Ecto neural progenitor cell (in vitro differentiated cells): ENCODE measurements at places on chromosomes 7 and 10.

- no peak for DNase-seq
Observed at GRCh38 chr10:123685260-123685659, 19.1 kb downstream of the GPR26 start.

- DNase-seq = no peak
Observed at GRCh38 chr10:88466786-88467185, 116.3 kb downstream of the RNLS start.

GRCh38 chr10:118035354-118036005 lies 11.3 kb downstream of the RAB11FIP2 start:
- DNase-seq = no peak

DNA sequence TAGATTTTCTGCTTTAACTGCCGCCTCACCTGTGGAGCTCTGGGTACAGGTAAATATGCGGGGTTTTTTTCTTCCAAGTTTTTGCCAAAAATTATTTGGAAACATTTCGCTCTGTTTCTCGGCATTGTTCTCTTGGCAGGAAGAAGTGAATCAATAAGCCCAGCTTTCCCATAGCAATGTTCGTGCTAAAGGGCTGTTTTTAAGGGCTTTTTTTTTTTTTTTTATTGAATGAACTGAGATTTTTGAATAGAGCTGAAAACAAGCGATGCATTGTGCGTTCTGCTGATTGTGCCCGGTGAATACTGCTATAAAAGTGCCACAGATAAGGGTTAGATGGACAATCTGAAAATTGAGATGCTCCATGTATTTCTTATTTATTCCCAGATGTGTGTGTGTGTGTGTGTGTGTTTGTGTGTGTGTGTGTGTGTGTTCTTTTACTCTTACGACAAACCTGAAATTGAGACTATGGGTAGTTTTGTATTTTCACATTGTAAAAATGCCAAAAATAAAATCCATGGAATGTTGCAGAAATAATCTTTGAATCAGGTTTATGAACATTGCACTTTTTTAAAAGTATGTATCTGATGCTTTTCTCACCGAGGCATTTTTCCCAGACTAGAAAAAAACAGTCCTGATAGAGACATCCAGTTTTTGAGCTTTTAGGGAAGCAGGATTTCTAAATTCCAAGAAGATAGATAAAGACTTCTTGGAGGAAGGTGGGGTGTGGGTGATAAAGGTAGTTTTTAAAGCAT lies 30.5 kb downstream of the KIAA1217 start:
- DNase-seq = no peak

- DNase-seq = no peak
Observed at GRCh38 chr7:131071786-131072504, 255.7 kb upstream of the MKLN1 start.

DNA sequence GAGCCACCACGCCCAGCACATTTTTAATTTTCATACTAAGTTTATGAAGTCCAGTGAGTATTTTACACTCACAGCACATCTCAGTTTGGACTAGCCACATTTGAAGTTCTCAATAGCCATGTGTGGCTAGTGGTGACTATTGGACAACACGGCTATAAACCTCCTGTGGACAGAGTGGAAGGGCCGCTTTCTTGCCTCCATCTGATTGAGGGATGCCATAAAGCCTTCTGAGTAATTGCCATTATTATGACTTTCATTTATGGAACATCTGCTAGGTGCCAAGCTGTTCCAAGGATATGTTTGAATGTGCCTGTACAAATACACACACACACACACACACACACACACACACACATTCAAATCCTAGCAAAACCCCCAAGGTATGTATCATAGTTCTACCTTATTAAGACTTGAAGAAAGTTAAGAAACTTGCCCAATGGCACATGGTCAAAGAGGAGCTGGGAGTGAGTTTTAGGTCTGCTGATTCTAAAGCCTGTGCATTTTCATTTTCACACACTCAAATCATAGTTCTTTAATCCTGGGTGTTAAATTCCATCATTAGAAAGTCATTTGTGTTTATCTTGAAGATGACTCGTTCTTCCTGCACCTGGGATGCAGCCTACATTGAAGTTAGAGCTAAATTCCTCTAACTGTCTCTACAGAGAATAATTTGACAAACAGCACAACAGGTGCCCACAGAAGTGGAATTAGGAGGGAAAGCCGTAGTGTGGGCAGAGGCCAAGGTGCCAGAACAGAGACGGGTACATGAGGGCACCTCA lies 143.3 kb downstream of the PKD1L1 start:
- no peak for DNase-seq

DNA sequence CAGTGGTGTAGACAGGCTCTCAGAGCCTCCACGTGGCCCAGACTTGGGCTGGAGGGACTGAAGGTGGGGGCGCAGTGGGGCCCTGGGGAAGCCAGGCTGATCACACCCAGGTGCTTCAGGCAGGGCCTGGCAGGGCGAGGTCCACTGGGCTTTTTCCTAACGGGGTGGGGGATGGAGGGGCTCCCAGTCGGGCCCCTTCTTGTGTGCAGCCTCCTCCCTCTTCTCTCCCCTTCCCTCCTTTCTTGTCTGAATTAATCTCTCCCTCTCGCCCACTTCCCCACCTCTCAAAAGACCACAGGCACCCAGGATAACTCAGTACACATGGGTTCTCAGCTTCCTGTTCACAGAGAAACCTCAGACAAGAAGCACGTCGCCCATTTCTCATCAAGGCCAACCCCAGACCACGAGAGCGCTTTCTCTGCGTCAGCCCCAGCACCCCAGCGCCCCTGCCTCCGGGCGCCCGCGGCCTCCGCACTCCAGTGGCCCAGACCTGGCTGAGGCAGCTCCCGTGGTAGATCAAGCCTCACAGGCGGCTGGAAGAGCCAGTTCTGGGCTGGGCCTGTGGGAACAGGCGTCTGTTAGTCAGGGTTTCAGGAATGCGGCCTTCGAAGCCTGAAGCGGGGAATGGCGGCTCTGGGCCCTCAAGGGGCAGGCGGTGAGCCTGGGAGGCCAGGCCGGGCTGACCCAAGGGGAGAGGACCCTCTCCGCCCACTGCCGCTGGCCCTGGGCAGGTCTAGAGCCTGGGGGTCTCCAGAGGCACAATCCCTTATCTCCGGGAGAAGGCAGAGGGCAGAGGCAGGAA lies 50.6 kb downstream of the PWWP2B start:
- DNase-seq = peak; percentile 81

DNA sequence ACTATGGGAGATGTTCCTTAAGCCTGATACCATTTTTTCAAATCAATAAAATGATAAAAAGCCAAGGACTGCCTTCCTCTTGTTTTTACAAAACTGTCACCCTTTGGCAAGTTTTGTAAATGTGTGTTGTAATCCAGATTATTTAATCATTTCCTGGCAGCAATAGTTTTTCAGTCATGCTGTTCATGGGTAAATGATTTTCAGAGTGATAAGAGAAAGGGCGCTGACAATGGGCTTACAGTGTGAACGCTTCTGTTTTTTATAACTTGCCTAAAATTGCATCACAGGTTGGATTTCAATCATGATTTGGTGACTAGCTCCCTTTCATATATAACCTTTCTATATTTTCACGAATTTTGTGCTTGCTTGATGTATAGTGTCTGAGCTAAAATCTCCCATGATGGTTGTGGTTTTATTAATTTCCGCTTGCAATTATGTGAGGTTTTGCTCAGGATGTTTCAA lies 19.0 kb upstream of the DMBT1 start:
- no peak for DNase-seq

- no peak for DNase-seq
Observed at GRCh38 chr7:70014472-70015177, 416.4 kb downstream of the AUTS2 start.

GRCh38 chr10:7033031-7033430 lies 377.8 kb downstream of the SFMBT2 start:
- DNase-seq = no peak

GRCh38 chr10:87734987-87735827 lies 75.5 kb downstream of the PAPSS2 start:
- DNase-seq = peak; percentile 81

- no peak for DNase-seq
Observed at GRCh38 chr7:141544831-141545230, 6.4 kb upstream of the AGK start.

DNA sequence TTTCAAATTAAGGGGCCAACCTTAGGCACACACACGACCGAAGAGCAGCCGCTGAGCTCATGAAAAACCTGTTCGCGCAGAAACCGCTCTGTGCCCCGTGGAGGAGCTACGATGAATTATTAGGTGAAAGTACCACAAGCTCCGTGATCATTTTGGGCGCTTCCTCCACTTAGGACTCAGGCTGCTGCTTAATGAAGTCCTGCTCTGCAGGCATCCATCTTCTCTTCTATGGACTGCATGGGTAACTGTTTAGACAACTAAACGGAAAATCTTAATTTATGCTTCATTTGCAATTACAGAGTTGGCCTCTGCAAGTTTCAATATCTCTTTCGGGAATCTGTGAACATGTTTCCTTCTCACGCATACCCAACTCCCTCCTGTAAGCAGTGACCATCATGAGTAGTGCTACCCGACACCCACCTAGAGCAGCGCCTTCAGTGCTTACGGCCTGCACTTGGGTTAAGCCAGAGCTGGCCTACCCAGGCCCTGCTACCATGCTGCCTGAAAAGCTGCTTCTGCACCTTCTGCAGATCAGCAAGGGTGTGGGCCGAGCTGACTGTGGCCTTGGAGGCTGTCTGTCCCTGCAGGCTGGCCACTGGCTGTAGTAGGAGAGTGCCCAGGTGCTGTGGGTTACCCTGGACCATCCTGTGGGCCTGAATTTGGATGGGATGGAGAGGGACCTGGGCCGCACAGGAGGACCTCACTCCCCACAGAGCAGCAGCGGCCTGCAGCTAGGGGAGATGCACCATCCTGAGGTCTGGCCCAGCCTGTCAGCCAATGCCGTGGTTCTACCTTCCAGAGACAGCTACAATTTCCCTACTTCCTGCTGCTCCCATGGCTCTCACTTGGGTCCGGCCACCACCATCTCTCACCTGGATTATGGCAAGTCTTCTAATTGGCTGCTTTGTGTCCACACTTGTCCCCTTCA lies 36.0 kb downstream of the GNA12 start:
- no peak for DNase-seq

GRCh38 chr7:69963393-69963792 lies 365.1 kb downstream of the AUTS2 start:
- no peak for DNase-seq

DNA sequence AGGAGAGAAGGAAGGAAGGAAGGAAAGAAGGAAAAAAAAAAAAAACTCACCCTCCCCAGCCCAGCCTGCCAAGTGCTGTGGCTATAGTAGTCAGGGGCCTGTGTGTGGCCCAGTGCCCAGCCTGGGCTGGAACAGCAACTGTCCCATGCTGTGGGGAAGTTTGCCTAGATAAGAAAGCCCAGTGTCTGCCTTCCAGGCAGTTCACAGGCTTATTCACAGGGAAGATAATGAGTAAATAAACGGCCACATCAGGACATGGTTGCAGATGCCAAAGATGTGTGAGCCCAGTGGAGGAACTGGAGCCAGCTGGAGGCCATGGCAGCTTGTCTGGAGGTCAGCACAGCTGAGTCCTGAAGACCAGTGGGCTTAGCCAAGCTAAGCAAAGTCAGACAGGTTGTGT lies 132.4 kb upstream of the FOXK1 start:
- DNase-seq = no peak

DNA sequence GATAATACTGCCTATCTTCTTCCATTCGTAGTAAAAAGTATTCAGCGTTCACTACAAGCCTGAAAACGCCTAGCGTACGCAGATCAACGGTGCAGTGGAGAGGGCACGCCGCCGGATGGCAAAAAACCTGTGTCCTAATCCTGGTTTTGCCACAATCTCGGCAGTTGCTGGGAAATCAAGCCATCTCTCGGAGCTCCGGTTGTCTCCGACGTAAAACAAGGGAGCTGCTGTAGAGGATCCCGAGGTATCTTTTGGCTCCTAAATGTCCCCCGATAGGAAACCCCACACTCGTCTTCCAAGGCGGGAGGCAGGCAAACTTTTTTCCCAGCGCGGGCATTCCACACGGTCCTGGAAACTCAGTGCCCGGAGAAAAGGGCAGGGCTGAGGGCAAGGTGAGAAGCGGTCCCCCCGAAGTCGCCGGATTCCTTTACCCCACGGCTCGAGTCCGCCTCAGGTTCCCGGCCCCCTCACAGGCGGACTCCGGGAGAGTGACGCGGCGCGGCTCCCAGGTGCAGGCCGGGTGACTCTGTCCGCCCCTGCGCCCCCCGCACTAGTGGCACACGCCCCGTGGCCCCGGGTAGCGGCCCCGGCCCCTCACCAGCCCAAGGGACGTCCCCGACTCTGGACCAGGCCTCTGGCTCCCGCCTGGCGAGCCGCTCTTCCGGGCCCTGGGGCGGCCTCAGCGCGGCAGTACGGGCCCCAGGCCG lies 649 bp downstream of the IDE start:
- DNase-seq = no peak

GRCh38 chr7:151415375-151416105 lies 5.7 kb upstream of the WDR86 start:
- no peak for DNase-seq

DNA sequence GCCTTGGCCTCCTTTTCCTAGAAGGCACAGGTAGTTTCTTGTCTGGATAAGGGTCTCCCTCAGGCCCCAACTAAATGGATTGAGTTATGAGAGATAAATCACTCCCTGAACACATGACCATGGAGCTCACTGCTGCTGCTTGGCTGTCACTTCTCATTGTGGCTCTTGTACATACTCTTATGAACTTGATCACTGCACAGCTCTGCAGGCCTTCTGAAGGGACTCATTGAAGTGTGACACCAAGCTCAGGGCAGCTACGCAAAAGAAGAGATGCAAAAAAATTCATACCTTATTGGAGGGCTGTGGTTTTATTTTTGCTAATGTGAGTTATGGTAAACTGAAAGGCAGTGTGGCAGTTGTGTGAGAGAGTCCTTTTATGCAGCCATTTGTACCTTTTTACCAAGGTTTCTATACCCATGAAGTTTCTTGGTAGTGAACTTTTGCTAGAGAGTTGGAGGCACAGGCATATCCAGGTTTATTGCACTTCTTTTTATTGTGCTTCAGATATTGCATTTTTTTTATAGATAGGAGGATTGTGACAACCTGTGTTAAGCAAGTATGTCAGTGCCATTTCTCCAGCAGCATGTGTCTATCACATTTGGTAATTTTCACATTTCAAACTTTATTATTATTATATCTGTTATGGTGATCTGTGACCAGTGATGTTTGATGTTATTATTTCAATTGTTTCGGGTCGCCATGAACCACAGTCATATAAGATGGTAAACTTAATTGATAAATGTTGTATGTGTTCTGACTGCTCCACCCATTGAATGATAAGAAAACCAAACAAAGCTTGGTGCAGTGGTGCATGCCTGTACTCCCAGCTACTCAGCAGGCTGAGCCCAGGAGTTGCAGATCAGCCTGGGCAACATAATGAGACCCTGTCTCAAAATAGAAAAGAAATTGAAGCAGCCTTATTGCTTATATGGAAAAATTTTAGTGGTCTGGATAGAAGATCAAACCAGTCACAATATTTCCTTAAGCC lies 100.6 kb downstream of the LRRC4 start:
- no peak for DNase-seq

- no peak for DNase-seq
Observed at GRCh38 chr10:128245026-128245425, 118.8 kb upstream of the MKI67 start.

GRCh38 chr7:139731802-139732470 lies 45.9 kb downstream of the HIPK2 start:
- no peak for DNase-seq
